Left renal pelvis (tissue), 4 donors: ENCODE measurements at places on chromosomes 16 and 17. TPM values are rescaled to one million over a fixed set of nuclear protein-coding genes. Genes with fewer than 3 reads are reported as not detected.

- no peak for DNase-seq
Measured at GRCh38 chr16:14309001-14309886, 238.1 kb downstream of the MRTFB start.

DNA sequence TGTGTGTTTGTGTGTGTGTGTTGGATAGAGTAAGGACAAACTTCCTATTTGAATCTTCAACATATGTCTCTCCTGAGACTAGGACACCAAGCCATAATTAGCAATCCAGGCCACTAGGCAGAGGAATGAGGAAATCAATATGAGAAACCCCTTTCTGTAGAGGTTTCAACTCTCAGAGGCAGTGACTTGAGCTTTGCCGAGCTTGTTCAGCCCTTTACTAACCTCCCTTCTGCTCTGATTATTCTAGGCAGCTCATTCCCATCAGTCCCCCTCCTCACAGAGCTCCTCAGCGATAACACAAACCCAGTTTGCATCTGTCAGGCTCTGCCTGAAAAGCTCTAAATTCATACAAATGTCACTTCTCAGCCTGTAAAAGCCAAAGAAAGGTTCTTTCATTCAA is 1030.3 kb downstream of the CDH8 start:
- DNase-seq: no peak

DNA sequence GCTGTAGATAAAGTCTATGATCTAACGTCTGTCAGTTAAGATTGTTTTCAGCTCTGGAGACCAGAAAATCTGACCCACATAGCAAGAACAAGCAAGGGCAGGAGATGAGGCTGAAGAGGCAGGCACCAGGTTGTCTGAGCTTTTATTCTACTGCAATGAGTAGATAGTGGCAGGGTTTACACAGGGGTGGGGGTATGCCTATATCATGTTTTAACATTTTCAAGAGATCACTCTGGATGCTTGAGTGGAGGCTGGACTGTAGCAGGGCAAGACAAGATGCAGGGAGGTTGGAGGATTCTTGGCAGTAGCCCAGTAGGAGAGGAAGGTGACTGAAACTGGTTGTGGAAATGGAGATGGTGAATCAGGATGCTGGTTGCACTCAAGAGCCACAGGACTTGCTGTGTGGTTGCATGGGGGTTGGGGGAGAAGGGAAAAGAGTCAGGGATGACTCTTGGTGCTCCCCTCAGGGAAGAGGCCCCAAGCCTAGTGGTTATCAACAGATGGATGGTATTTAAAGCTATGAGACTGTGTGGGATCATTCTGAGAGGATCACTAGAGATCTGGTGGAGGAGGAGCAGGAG is 143.1 kb upstream of the KCNJ18 start:
- no peak for DNase-seq

Gene CEP295NL
- 0.09 TPM for polyA plus RNA-seq

DNA sequence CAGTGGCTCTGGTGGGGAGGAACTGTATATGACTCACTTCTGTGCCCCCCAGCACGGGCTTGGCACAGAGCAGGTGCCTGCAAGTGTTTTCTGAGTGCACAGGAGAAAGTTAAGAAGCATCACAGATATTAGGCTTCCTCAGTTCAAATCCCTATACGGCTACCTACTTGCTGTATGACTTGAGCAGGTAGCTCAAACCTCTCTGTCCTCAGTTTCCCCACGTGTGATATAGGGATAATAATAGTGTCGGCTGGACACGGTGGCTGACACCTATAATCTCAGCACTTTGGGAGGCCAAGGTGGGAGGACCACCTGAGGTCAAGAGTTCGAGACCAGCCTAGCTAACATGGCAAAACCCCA is 95.7 kb downstream of the C16orf78 start:
- no peak for DNase-seq

Gene AOC3
- 7.3 TPM for polyA plus RNA-seq

- no peak for DNase-seq
Measured at GRCh38 chr17:66211047-66211810, 18.0 kb downstream of the APOH start.

Gene MEOX1
- polyA plus RNA-seq: 27.1 TPM

DNA sequence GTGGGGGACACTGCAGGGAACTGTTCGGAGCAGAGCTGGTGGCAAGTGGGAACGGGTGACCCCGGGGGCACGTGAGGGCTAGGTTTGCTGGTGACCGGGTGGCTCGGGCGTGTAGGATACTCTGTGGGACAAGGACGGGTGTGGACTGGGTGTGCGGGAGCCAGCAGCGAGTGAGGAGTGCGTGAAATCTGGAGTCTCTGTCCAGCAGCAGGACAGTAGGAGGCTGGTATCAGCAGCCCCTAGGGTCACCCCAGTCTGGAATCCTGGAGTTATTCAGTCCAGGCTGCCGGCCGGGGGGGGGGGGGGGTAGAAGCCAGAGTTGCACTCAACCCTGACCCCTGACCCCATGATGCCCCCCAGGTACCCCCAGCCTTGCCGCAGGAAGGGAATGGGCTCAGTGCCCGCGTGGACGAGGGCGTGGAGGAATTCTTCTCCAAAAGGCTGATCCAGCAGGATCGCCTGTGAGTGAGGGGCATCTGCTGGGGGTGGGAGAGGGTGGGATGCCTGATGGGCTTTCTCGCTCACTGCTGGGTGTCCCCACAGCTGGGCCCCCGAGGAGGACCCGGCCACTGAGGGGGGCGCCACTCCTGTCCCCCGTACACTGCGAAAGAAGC is 6.2 kb downstream of the ACD start:
- no peak for DNase-seq
